Coronary artery (tissue), 2 donors: ENCODE measurements at places on chromosomes 1 and 21.
A peak's percentile ranks its signal among the peaks of the same experiment; 100 is the strongest.

- DNase-seq = no peak
Measured at GRCh38 chr1:115432061-115432460, 94.0 kb upstream of the NGF start.

- DNase-seq = no peak
Measured at GRCh38 chr1:155124503-155125463, 2.9 kb upstream of the EFNA1 start.

GRCh38 chr1:218112862-218113261 lies 172.2 kb upstream of the RRP15 start:
- no peak for DNase-seq

DNA sequence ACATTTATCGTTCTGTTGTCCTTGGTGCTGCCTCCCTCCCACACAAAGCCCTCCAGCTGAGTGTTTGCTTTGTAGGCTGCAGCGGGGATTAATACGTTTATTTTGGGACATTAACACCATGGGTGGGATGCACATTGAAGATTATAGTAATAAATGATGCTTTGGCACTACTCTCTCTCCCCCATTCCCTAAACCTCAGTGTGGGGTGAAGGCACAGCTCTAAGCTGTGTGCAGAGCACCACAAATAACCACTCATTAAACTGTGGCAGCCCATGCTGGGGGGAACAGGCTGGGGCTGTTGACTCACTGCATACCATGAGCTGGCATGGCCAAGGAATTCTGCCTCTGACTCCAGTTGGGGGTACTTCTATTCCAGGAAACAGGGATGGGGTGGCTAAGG lies 7.7 kb downstream of the PCP4L1 start:
- DNase-seq = no peak

DNA sequence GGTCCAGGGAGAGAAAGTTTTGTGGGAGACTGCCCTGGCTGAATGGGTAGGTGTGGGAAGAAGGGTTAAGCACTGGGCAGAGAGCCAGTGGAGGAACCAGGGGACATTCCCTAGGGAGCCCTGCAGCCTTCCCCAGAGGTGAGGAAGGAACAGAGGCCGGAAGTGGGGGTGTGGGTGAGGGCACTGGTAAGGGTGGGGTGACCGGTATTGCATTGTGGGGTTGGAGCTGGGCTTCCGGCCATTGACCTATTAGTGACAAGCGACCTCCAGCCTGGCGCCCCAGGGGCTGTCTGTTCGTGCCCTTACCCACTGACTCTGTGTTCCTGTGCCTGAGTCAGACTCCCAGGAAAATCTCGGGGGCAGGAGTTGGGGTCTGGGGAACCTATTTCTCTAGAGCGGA lies 3.5 kb upstream of the TSPAN1 start:
- no peak for DNase-seq

DNA sequence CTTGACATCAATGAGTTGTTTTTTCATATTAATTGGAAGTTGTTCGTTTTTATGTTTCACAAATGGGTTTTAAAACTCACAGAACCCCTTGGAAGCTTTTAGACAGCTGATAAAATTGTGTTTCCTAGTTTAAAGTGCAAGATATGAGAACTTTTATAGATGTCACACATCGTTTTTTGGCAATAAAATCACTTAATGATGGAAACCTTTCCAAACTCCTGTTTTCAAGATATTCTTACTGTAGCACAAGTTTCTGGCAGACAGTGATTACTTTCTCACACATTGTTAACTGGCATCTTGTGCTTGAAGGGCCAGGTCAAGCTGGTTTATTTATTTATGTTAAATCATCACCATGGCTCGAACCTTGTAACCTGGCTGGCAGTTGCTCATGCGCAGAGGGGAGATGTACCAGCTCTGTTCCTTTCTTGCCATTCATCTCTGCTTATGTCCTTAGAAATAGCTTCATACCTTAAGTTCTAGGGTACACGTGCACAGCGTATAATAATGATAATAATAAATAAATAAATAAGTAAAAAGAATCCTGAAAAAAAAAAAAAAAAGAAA lies 10.2 kb upstream of the RCAN1 start:
- no peak for DNase-seq

DNA sequence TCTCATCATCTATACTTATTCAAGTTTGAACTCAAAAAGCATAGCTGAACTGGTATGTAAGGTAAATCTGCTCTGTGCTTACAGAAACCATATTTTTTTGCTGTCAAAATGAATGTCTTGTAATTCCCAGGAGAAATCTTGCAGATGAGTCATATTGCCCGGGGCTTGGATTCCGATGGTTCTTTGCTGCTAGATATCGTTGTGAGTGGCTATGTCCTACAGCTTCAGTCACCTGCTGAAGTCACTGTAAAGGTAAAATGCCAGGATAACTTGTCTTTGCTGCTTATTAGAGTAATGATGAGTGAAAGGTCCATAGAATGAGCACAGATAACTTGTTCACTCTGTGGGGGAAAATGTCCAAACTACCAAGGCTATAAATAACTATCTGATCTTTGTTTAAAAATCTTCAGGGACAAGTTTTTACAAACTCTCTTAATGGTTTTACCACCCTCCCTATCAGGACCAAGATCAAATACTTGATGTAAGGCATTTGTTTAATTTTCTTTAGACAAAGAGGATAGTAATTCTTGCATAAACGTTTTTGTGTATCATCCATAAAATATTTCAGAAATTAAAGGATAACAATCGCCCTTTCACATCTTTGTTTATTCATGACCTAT lies 222.3 kb downstream of the TPR start:
- no peak for DNase-seq

DNA sequence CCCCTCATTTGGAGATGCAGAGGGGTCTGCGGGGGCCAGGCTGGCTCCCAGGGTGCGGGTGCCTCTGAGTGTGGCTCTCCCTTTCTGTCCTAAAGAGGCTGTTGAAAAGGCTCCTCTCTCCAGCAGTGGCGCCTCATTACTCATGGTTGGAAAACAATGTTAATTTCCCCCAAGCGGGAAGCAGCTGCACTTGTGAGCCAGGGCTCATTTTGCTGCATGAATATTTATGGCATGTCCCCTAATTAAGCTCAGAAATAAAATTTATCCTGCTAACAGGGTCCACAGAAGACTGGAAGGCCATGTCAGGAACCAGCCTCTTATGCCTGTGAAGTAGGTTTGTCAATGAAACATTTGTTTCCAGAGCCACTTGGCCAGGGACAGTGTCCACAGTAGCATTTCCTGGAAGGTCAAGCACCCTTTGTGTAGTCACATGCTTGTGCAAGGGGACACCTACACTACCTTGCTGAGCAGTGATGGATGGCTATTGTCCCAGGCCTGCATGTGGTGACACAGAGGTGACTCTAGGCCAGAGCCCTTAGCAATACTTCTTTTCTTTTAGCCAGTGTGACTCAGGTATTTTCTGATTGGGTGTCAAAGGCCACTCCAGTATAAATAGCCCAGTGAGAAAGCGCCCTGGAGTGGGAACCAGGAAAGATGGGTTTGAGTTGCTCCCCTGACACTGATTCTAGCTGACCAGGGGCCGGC lies 259.0 kb downstream of the FOXD2 start:
- DNase-seq = peak; percentile 16

DNA sequence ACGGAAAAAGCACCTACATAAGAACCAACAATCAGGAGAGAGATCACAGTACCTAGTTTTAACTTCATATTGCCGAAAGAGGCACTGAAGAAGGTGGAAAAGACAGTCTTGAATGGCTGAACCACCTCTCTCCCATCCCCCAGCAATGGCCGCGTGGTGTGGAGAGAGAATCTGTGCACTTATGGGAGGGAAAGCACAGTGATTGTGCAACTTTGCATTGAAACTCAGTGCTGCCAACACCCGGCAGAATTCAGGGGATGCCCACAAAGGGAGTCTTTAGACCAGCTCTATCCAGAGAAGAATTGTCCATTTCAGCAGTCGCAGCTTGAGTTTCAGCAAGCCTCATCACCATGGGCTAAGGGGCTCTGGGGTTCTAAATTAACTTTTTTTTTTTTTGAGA lies 186.3 kb upstream of the USP25 start:
- DNase-seq = no peak

GRCh38 chr1:221823149-221823548 lies 81.3 kb upstream of the DUSP10 start:
- DNase-seq = no peak

- no peak for DNase-seq
Measured at GRCh38 chr1:186491336-186491735, 30.4 kb upstream of the PDC start.

DNA sequence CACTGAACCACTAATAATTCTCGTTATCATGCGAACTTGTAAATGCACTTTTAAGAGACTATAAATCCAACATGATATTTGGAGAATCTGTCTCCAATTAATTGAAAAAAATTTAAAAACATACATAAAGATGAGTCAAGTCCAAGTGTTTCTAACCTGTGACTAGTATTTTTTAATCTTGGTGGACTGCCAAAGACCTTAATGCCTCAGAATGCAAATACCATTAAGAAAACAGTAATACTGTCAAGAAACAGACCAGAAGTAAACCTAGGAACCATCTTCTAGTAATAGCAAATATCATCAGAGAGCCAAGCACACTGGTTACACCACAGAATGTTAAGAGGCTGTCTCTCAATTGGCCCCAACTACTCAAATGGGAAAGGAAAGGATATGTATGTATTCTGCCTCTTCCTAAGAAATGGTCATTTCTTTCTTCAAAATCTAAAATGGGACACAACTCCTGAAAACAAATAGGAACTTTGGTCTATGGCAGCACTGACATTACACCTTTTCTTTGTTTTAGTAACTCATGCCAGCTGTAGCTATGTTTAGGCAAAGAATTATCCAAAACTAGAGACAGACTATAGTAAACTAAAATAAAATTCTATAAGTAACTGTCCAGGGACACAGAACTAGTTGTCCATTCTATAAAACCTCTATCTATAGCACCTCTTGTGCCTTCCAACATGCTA lies 15.8 kb downstream of the SCYL3 start:
- DNase-seq = no peak

GRCh38 chr1:3852711-3853485 lies 4.1 kb downstream of the CEP104 start:
- no peak for DNase-seq
